ENCODE measurements at places on chromosomes 7 and 10.

DNA sequence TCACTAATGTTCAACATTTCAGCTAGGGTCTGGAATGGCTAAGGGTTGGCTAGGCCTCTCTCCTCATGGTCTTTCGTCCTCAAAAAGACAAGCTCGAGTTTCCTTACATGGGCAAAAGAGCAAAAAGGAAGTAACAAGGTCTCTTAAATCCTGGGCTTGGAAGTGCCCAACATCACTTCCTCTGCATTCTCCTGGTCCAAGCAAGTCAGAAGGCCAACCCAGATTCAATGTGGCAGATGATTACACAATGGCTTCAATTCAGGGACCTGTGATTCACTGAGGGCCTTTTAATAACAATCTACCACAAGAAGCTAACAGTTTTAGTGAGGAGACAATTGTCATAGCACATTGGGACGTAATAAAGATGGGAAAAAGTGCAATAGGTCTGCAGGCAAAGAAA lies 4.4 kb upstream of the NUP205 start:
- DNase-seq, result no peak

- peak; percentile 4 for DNase-seq
These were observed 131.4 kb downstream of the PRPF18 start for GRCh38 chr10:13717936-13718772.

GRCh38 chr7:157012113-157012547 lies 1.7 kb upstream of the MNX1 start:
- DNase-seq, result no peak

DNA sequence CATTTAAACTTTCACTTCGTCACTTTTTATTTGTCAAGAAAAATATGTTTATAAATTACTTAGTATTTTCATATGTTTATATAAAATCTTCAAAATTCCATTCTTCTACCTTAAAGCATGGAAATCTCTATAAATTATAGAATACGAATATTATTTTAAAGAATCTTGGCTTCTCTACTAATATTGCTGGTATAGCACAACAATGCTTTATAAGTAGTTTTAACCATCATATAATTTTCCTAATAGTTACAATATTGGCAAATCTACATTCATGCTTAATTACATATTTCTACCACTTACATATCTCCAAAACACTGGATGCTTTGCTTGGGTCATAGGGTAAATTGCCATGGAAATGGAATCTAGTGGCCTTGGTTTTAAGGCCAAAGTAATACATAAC lies 21.1 kb upstream of the ARMC3 start:
- no peak for DNase-seq

DNA sequence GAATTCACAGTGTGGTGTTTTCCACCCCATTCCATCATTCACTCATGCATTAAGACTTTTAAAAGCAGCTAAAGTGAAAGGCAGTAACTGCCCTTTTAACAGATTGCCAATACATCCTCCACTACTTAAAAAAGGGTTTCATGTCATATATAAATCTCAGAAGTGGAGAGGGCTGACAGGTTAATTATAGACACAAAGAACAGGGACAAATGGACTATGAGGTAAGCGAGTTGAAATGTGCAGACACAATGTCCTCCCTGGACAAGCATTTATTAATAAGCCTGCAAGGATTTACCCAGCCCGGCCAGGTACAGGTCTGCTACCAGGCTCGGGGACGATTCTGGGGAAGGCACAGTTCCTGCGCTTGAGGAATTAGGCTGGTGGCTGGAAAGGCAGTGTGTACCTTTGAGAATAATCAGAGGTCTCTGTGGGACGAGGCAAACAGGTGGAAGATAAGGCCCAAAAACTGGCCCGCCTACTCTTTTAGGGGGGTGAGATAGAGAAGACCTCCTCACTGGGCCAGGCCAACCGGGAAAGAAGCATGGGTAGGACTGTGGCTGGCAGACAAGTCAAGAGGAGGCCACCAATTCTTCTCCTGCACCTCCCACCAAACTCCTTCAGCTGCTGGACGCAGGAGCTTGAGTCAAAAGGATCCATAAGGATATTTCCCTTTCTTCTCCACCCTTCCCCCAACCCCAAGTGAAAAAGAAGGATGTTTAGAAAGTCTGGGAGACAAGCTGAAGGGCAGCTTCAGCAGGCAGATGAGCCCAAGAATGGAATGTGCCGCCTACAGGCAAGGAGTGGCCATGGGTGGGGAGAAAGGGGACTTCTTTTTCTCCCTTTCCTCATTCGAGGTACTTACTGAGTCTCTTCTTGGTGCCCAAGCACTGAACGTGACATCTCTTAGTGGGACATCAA lies 1.5 kb downstream of the PDLIM1 start:
- no peak for DNase-seq

- DNase-seq, result no peak
These were observed 159.3 kb downstream of the ETV1 start for GRCh38 chr7:13829914-13830900.

- no peak for DNase-seq
These were observed 147.5 kb upstream of the RHOBTB1 start for GRCh38 chr10:61091531-61091930.

- DNase-seq, result no peak
These were observed 66.2 kb upstream of the ARID5B start for GRCh38 chr10:61835069-61835945.

GRCh38 chr7:40720416-40720815 lies 585.6 kb downstream of the SUGCT start:
- DNase-seq, result no peak

DNA sequence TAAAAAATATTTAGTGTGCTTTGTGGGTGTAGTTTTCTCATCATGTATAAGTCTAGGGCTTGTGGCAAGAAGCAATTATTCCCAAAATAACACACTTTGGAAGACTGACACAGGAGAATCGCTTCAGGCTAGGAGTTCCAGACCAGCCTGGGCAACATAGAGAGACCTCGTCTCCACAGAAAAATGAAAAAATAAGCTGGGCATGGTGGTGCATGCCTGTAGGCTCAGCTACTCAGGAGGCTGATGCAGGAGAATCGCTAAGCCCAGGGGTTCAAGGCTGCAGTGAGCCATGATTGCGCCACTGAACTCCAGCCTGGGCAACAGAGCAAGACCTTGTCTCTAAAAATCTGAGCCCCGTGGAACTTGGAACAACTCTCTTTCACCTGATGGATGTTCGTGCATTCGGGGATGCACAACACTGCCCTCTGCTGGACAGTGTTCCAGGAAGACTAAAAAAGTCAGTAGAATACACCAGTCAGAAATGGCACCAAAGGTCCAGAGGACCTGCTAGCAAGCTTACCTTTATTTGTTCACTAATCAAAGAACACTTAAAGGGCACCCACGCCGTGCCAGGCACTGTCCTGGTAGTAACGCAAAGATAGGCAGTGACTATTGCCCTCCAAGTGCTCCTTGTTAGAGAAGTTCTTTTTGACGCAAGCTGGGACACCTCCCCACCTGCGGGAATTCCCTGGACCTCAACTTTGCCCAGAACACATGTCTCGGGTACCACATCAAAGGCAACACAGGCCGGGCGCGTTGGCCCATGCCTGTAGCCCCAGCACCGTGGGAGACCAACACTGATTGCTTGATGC lies 81.9 kb upstream of the CALN1 start:
- DNase-seq, result peak; percentile 21

- no peak for DNase-seq
These were observed 47.5 kb downstream of the WIPF3 start for GRCh38 chr7:29853789-29854188.

- DNase-seq, result no peak
These were observed 468.1 kb downstream of the SORCS3 start for GRCh38 chr10:105109164-105109563.

Data from activated CD4-positive, alpha-beta T cell treated with anti-CD3 and anti-CD28 coated beads for 4 hours (primary cell).